ENCODE measurements at places on chromosomes 3 and 15.
A peak's percentile ranks its signal among the peaks of the same experiment; 100 is the strongest.

DNA sequence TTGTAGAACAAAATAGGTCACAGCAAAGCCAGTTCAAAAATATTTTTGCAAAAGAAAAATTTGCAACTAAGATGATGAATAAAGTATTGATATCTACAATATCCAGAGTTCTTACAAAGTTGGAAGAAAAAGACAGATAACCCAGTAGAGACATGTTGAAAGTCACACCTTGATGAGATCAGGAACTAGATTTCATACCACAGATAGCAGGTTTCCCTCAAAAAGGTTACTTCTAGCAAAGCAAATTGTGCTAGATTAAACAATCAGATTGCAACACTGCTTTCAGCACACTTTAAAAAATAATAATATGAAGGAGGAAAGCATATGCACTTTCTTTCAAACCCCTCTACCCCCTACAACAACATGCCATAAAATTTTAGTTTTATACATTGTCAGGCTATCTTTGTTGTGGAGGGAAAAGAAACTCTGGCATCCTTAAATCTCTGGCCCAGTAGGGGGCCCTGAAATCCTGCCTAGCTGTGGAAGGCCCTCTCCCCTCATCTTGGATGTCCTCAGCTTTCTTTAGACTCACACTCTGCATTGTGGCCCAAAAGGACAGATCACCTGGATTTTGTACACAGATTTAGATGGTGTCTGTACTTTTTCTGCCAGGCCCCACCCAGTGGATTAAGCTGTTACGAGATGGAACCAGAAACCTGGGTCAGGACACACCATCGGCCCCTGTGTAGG lies 50.9 kb downstream of the CCR3 start:
- no peak for DNase-seq

DNA sequence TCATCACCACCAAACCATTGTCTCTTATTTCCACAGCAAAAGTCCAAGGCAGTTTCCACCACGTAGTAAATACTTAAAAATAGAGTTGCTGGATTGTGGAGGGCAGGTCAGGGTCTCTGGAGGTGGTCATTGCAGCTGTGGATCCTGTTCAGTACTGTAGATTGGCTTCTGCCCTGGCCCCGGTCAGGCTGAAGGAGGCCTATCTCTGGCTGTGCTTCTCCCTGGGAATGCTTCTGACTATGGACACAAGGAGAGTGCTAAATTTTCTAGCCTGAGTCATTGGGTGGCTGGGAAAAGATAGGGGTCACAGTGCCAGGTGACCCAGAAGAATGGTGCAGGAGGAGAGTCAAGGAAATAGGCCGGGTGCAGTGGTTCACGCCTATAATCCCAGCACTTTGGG lies 26.3 kb upstream of the GMPPB start:
- no peak for DNase-seq

- DNase-seq: no peak
These were observed 41.7 kb upstream of the GP5 start for GRCh38 chr3:194440756-194441155.

- DNase-seq: no peak
These were observed 389.8 kb upstream of the AZI2 start for GRCh38 chr3:28738425-28738824.

DNA sequence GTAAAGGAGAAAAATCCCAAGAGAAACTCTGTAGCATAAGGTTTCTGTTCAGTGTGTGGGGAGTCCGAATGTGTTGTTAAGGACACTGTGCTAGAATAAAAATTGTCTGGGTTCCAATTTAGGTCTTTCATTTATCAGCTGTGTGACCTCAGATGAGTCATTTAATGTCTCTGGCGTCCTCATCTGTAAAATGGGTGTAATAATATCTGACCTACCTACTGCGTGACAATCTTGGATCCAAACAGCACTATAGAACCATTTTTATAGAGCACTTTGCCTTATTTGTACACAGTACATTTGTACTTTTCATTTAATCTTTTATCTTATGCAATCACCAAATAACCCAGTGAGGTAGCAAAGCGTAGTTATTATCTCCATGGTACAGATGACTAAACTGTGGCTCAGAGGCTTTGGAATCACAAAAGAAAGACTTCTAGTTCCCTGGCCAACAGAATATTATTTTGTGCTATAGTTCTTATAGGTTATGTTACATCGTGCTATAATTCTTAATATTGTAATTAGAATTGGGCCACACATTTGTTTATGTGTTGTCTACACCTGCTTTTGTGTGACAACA lies 46.6 kb upstream of the TNIK start:
- no peak for DNase-seq

DNA sequence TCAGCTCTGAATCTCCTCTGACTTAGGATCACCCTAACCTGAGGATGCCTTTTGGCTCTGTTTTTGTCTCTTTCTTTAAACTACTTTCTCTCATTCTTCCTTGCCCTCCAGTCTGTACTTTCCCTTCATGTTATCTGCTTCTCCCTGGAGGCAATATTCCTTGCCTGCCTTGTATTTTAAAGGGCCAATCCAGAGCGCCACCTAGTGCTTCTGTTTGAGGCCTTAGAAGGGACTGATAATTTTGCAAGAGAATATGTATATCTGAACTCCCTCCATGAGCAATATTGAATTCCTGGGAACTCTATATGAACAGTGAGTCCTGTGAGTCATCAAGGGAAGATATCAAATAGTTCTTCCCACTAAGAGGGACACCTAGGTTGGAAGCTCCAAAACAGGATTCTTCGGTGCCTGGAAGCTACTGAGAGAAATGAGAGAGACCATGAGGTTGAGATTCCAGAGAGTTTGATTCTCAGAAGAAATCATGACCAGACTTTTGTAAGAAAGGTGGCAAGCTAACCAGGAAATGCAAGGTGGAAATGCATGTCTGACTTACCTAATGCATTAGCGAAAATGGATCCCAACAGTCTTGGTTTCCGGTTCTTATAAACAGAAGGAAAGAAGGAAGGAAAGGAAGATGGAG lies 203.8 kb upstream of the CD96 start:
- DNase-seq: peak; percentile 3

DNA sequence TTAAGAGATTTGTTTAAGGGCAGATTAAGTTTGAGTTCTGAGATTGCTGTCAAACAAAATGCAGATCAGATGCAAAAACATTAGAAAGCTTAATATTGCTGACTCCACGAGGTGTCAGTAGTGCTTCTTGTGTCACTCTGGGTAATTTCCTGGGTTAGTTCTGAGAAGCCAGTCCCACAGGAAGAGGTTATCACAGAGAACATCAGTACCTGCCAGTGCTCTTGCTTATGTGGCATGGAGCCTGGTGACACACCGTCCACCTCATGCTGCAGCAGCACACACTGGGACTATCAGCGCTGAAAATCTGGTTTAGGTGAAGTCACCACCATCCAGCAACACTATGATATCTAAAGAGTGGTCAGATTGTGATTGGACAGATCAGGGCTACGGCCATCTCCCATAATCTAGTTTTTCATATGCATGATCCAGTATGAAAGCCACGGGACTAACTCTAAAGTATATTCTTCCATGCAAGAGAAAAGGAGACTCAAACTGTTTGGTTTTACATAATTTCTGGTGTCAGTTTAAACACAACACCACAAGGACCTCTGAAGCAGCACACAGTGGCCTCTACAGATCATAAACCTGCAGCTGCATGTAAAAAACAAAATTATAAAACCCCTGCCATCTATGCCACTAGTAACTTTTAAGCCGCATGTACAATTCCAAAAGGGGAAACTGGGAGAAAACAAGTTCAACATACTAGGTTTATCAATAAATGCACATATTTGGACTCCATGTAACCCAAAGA lies 36.1 kb upstream of the MYO5C start:
- peak; percentile 27 for DNase-seq

GRCh38 chr15:84778194-84778593 lies 29.8 kb downstream of the ZNF592 start:
- DNase-seq: no peak

DNA sequence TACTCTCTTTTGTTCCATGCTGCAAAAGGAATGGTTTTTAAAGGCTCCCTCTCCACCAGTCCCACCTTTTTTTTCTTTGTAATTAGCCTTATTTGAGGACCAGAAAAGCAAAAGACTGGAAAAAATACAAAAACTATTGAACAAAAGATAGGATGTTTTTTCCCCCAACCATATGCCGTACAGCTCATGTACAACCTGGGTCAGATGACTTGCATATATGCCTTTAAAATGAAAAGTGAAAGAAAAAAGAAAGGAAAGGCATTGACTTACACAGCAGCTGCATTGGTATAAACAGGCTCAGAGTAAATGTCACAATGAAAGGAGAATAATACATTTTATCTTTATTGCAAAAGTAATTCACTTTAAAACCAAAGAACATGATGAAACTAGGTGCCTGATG lies 69.5 kb upstream of the CMC1 start:
- DNase-seq: no peak

- no peak for DNase-seq
These were observed 375.0 kb downstream of the ROBO2 start for GRCh38 chr3:77414881-77415280.
